ENCODE measurements at places on chromosomes 16 and 17. TPM values are rescaled to one million over a fixed set of nuclear protein-coding genes. Genes with fewer than 3 reads are reported as not detected.

Gene KNOP1
- 9.7 TPM for total RNA-seq

Gene QRICH2
- total RNA-seq = 3.0 TPM

Gene NHERF2
- total RNA-seq = 17.7 TPM

Gene RASL10B
- 1.5 TPM for total RNA-seq

Gene KRT15
- 15.3 TPM for total RNA-seq

Gene KCNJ2
- 6.6 TPM for total RNA-seq

Gene LIG3
- total RNA-seq = 48.4 TPM

Gene CCL3
- total RNA-seq = not detected

Gene MYH8
- not detected for total RNA-seq

Gene C1QL1
- total RNA-seq = 0.37 TPM

Gene OR4D1
- not detected for total RNA-seq

Measured in uterine smooth muscle cell (primary cell).